ENCODE measurements at places on chromosomes 11 and 22.

GRCh38 chr22:30305519-30305905 is 16.2 kb upstream of the CASTOR1 start:
- peak; percentile 26 for DNase-seq

GRCh38 chr11:113581713-113582112 is 106.5 kb upstream of the DRD2 start:
- no peak for DNase-seq

- DNase-seq = peak; percentile 62
These were observed 63.7 kb downstream of the PPFIBP2 start for GRCh38 chr11:7577291-7578190.

- DNase-seq = no peak
These were observed 891.3 kb downstream of the BRD1 start for GRCh38 chr22:48936391-48936790.

- no peak for DNase-seq
These were observed 278.5 kb downstream of the CASP12 start for GRCh38 chr11:104619751-104620150.

DNA sequence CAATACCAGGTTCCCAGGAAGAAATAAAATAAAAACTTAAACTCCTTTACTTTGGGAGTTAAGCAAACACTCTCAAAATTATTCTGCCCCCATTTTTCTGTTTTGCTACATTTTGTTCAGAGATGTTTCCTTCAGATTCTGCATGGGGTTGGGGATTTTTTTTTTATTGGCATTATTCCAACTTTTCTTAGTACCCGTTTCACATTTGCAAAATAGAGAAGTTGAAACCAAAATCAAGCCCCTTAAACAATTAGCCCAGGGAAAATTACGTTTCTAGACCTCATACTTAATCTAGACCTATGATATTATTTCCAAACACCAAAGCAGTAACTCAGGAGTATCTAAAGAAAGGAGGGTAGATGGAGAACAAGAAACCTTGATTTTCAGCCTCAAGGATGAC is 20.6 kb upstream of the MS4A7 start:
- no peak for DNase-seq

GRCh38 chr11:27541790-27542189 is 35.2 kb upstream of the LIN7C start:
- DNase-seq = no peak

DNA sequence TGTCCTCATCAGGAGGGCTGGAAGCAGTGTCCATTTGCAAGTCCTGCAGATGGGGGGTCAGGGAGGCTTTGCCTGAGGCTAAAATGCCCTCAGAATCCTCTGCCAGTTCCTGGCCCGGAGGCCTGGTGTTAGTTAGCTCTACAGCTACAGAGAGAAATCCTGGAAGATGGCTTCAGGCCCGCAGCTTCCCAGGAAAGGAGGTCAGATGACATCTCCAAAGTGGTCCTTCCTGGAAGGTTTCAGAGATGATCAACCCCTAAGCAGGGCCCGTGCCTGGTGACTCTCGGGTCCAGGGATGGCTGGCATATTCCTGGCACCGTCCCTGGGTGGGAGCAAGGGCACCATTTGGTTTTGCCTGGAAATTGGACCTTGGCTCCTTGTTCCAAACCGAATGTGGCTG is 959.1 kb downstream of the BRD1 start:
- DNase-seq = no peak

DNA sequence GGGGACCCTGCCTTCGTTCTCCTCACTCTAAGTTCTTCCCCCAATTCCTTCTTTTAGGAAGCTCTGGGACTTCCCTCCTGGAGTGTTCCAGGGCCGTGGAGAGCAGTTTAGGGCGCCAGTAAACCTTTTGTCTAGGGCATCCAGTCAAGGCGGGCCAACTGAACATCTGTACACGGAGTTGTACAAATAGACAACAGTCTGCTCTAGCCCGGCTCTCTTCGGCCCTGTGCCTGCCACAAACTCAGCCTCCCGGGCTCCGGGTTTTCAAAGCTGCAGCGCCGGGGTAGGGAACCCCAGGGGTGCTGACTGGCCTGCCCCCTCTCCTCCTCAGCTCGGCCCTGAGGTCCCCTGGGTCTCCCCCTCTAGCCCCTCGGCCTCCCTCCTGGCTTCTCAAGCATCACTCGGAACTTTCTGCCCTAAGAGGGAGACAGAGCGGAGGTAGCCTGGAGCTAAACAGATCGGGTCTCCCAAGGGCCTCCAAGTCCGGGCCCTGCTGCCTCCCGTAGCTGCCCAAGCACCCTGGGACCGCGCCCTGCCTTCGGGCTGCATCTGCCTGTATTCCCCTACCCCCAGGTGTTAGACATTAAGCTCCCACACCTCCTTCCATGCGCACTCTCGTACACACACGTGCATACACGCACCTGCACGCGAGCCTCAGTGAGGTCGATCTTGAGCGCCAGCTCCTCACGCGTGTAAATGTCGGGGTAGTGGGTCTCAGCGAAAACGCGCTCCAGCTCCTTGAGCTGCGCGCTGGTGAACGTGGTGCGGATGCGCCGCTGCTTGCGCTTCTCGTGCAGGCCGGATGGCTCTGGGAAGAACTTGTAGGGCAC is 3.3 kb downstream of the PHOX2A start:
- DNase-seq = no peak

- no peak for DNase-seq
These were observed 7.4 kb downstream of the LRRC75B start for GRCh38 chr22:24585461-24585860.

- no peak for DNase-seq
These were observed 317.8 kb downstream of the MIAT start for GRCh38 chr22:26974914-26975803.

GRCh38 chr11:63142459-63142858 is 1.6 kb downstream of the SLC22A24 start:
- DNase-seq = no peak

- DNase-seq = peak; percentile 50
These were observed 74.7 kb downstream of the COMMD9 start for GRCh38 chr11:36214480-36214879.

All from ELF-1 (cell line).